ENCODE measurements at places on chromosomes 3 and 15.

- DNase-seq = no peak
Observed at GRCh38 chr3:13045241-13045903, 27.9 kb downstream of the IQSEC1 start.

GRCh38 chr3:148642214-148642613 lies 55.5 kb upstream of the AGTR1 start:
- DNase-seq = no peak

DNA sequence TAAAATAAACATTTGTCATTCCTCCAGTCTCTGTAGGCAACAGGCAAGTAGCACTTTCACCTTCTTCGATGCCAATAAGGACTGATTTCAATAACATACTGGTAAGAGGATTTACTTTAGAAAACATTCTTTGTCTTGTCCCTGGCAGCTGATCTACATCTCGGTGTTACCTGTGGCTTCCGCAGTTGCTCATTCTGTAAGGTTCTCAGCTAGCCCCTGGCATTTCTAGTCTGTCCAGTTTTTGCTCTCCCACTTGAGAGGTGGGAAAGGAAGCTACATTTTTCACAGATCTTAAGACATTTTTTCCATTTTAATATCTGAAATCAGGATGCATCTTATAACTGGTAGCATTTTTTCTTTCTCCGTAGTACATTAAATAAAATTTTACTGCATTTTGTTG lies 19.7 kb upstream of the MAP6D1 start:
- DNase-seq = no peak

- DNase-seq = no peak
Observed at GRCh38 chr3:57793737-57794187, 37.7 kb downstream of the SLMAP start.

- DNase-seq = no peak
Observed at GRCh38 chr3:53718462-53718861, 127.8 kb downstream of the CHDH start.

GRCh38 chr15:41950489-41950888 lies 21.9 kb downstream of the EHD4 start:
- no peak for DNase-seq

- DNase-seq = no peak
Observed at GRCh38 chr3:18211116-18211515, 214.0 kb downstream of the SATB1 start.

DNA sequence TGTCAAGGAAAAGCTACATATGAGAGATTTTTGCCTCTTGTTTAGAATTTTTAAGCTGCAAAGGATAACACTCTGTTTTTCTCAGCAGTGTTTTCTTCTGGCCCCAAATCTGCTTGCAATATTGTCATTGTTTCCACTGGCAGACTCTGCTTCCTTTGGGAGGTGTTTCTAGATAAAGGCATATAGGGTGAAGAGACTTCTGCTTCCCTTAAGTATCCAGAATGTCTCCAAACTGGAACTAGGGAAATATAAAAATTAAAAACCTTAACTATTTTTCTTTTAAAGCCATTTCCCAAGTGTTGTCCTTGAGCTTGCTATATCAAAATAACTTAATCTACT lies 225.8 kb downstream of the CGGBP1 start:
- no peak for DNase-seq

DNA sequence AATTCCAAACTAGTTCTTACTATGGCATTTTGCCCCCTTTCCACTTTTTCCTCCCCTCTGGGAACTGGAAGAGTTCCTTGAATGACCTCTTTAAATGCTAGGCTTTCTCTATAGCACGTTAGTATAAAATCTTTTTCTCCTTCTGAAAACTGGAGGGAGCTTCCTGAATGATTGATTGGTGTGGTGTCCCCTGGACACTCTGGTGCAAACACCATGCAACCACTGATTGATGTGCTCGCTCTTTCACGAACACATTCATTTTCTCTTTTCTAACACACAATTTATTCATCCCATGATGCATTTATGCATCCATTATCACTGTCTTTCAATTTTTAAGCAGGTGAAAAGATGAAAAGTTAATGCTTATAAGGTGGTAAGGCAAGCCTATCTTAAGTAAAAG lies 159.1 kb upstream of the NANOGP8 start:
- DNase-seq = no peak

- DNase-seq = no peak
Observed at GRCh38 chr3:134601539-134602439, 49.0 kb downstream of the KY start.

DNA sequence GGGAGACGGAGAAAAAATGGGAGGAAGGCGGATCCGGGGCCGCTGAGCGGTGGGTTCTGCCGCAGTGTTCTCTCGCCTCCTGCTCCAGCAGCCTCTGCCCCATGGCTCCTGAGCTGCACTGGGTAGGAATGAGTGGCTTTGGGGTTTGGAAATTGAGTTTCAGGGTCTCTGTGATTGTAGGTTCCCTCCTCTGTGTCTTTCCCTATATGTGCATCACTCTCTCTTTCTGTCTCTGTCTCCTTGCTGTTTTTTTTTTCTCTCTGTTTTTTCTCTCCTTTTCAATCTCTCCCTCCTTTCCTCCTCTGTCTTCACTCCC lies 1.9 kb downstream of the GRM7 start:
- no peak for DNase-seq

DNA sequence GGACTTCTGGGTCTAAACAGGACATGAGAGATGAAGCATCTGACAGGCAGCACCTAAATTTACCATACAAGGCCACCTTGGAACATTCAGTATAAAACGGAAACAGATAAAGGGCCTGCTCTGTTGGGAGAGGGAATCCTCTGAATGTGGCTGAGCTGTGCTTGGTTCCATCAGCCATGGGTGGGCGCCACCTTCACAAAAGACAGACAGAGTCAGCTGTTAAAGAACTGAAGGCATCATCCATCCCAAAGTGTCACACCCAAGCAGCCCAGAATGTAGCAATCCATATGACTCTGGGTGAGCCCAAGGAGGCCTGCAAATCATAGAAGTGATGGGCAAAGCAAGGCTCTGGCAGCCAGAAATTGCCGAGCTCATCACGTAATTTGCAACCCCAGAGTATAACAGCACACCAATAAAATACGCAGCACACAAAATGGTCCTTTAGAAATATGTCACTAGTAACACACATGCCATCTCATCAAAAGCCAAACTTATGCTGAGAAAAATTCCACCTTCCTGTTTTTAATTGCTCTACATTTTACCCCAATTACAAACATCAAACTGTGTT lies 24.8 kb upstream of the RBP1 start:
- no peak for DNase-seq

DNA sequence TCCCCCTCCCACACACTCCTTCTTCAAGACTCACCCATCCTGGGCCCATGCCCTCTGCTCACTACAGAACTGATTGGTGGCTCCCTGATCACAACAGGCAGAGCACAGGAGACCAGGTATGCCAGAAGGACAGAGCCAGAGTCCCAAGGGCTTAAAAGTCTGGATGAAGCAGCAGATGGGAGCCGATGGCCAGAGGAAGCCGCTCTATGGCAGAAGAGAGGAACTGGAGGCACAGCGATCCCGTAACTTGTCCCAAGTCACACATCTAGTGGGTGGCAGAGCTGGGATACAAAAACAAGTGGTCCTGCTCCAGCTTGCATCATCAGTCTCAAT lies 20.7 kb downstream of the ITGA11 start:
- no peak for DNase-seq

- peak; percentile 28 for DNase-seq
Observed at GRCh38 chr3:71581457-71582035, 2.0 kb downstream of the FOXP1 start.

GRCh38 chr3:139481116-139481515 lies 4.8 kb upstream of the RBP2 start:
- DNase-seq = no peak

GRCh38 chr3:127770671-127771355 lies 51.5 kb downstream of the MGLL start:
- no peak for DNase-seq

Data from activated CD4-positive, alpha-beta memory T cell treated with anti-CD3 and anti-CD28 coated beads, Interleukin-2, amount 10 ng/mL, durations not matched to agents 7 days and 5 days (primary cell).